Islet precursor cell (in vitro differentiated cells): ENCODE measurements at places on chromosomes 6 and 20.

- DNase-seq: peak; percentile 57
These were observed 467.2 kb upstream of the ZNF337 start for GRCh38 chr20:26163890-26164289.

GRCh38 chr6:31652925-31653724 lies 664 bp upstream of the BAG6 start:
- peak; percentile 95 for DNase-seq

DNA sequence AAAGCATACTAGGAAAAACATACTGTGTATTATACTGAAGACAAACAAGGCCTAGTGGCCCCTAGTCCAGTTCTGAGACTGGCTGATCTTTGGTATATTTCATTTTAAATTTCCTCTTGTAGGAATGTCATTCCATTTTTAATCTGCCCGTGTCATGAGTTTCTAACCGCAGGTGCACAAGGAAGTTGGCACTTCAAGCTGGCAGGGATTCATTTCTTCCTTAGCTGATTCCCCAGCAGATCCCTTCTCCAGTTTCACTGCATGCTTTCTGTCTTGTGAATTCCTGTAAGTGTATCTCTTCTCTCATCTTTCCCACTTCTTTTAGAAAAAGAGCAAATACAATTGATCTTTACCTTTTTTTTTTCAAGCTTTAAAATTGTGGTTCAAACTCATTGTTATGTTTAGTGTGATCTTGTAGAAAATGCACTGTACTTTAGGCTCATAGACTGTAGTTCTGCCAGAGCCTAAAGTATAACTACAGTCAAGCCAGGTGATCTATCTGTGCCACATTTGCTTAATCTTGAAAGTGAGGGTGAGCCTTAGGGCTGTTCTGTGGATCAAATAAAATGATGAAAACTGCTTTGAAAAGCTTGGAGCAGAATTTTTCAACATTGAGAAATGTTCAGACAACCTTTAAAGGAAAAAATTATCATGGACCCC lies 37.0 kb downstream of the RNF217 start:
- no peak for DNase-seq

GRCh38 chr20:50789968-50790650 lies 4.8 kb upstream of the BCAS4 start:
- DNase-seq: no peak

- no peak for DNase-seq
These were observed 695.2 kb downstream of the QKI start for GRCh38 chr6:164109770-164110140.

DNA sequence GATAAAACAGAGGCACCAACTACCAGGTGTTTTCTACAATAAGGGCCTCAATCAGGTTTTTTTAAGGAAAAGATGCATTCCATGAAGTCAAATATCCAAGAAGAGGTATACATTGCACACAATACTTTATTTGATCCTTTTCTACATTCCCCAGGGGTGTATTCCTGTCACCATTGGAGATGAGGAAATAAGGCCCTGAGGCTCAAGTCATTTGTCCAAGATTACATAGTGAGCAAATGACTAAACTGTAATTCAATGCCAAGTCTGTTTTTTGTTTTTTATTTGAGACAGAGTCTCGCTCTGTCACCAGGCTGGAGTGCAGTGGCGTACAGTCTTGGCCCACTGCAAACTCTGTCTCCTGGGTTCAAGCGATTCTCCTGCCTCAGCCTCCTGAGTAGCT lies 69.2 kb upstream of the CDYL start:
- DNase-seq: no peak

- no peak for DNase-seq
These were observed 41.2 kb downstream of the PDSS2 start for GRCh38 chr6:107418118-107418517.

GRCh38 chr6:52243282-52243893 lies 912 bp downstream of the IL17F start:
- no peak for DNase-seq

GRCh38 chr6:90168693-90169131 lies 127.9 kb downstream of the BACH2 start:
- DNase-seq: no peak

DNA sequence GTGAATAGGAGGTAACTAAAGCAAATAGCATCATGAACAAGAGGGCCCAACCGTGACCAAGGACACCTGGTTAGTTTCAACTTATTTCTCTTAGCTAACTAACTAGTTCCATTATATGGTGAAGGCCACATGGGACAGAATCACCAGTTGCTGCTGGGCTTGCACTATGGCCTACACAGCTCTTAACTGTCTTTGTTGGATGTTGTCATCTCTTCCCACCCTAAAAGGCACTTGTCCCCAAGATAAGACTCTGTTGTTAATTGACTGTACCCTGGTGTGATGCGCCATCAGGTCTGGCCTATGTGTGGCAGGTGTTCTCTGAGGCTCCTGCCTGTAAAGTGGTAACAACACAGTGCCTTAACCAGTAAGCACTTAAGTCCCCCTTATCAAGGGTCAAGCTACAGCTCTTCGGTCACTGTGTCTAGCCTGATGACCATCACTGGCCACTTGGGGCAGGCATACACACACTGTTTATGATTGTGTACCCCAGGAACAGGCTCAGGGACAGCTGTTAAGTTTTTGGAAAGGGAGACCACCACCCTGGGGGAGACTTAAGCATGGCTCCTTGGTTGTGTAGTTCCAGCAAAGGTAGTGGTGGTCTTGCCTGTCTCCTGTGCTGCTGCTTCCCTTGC lies 51.2 kb downstream of the CHD6 start:
- no peak for DNase-seq

DNA sequence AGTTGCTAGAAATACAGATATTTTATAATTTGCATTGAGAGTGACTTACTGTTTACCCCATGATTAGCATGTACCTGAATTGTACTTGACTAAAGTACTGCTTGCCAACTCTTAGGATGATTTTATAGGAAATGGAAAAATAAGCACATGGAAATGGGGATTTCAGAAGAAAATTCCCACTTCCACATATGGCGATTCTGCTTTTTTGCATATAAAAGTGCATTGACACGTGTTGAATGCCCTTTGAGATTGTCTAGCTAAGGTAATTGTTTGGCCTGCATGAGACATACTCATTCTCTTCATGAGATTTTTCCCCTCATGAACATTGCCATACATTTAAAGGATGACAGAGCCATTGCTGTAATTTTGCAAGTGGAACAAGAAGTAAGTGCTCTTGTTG lies 10.1 kb downstream of the TAB2 start:
- DNase-seq: no peak
